ENCODE measurements at places on chromosomes 16 and 17. TPM values are rescaled to one million over a fixed set of nuclear protein-coding genes. Genes with fewer than 3 reads are reported as not detected.

Gene RAP1GAP2
- polyA plus RNA-seq = 8.6 TPM

- no peak for DNase-seq
These were observed 13.2 kb downstream of the RPH3AL start for GRCh38 chr17:339193-340061.

DNA sequence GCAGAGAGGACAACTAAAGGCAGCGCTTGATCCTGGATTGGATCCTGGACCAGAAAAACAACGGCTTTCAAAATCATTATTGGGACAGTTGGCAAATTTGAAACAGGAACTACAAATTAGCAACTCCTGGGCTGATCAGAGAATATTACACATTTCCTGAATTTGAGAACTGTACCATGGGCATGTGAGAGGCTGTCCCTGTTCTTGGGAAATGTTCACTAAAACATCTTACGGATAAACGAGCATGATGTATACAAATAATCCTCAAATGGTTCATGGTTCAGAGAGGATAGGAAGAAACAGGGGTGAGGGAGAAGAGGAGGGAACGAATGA is 2.3 kb upstream of the ITGAE start:
- DNase-seq = no peak

DNA sequence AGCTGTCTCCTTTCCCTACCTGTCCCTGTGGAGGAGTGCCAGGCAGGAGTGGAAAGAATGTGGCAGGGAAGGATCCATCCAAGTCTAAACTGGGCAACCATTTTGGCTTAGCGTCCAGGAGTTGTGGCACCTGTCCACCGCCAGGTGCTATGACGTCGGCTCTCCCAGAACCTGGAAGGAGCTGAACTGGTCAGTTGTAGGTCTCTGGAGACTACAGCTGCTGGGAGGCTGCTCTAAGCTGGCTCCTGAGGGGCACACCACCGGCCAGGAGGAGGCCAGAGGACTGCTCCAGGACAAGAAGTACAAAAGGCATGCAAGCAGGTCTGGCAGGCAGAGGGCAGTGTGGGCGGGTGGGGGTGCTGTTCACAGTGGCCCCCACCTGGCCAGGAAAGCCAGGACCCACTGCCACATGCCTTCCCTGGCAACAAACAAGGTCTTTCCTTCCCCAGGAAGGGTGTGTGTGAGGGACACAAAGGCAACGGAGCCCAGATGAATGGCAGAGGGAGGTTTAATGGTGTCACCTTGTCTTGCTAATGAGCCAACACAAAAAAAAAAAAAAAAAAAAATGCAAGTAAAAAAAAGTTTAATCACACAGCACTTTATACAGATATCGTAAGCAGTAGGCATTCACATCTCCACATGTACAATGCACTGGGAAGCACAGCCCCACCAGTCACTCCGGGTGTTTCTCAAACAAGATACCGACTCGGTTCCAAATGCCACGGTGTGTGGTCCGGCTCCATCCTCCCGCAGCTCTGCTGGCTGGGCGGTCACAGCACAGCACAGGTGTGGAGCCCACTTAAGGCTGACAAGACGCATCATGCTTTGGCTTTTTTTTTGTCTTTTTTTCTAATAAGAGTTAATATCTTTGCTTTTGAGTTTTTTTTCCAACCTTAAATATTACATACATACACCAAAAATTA is 4.8 kb downstream of the SPHK1 start:
- DNase-seq = no peak

DNA sequence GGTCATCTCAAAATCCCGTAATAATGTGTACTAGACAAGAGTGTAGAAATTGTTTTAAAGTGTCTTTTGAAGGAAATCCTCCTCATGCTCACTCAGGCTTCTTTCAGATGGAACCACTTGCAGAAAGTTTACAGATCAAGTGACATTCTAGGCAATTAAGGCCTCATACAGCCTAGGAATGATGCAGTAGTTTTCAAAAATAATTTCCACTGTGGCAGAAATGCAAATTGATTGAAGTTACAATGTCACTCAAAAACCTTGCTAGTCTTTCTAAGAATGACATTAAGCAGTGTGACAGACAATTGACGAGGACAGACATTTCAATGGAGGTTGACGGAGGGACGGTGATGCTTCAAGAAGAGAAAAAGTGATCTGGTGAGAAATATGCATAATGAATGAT is 53.5 kb upstream of the CDH8 start:
- DNase-seq = no peak

Gene NME2
- polyA plus RNA-seq = 912 TPM

- DNase-seq = no peak
These were observed 13.1 kb downstream of the MPO start for GRCh38 chr17:58267347-58268324.

Gene NPIPA2
- 0.23 TPM for polyA plus RNA-seq

Gene SDR42E1
- 0.32 TPM for polyA plus RNA-seq
